Left cardiac atrium (tissue), 4 donors: ENCODE measurements at places on chromosomes 6 and 20.

DNA sequence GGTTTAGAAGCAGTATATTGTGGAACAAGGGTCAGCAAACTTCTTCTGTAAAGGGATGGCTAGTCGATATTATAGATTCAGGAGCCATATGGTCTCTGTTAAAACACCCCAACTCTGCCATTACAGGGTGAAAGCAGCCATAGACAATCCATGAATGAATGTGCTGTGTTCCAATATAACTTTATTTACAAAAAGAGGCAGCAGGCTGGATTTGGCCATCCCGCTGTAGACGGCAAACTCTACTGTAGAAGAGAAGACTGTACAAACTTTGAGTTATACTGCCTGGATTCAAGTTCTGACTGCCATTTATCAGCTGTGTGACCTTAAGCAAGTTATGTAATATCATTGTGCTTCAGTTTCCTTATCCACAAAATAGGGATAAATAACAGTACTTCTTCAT is 33.7 kb upstream of the SNX9 start:
- no peak for DNase-seq

DNA sequence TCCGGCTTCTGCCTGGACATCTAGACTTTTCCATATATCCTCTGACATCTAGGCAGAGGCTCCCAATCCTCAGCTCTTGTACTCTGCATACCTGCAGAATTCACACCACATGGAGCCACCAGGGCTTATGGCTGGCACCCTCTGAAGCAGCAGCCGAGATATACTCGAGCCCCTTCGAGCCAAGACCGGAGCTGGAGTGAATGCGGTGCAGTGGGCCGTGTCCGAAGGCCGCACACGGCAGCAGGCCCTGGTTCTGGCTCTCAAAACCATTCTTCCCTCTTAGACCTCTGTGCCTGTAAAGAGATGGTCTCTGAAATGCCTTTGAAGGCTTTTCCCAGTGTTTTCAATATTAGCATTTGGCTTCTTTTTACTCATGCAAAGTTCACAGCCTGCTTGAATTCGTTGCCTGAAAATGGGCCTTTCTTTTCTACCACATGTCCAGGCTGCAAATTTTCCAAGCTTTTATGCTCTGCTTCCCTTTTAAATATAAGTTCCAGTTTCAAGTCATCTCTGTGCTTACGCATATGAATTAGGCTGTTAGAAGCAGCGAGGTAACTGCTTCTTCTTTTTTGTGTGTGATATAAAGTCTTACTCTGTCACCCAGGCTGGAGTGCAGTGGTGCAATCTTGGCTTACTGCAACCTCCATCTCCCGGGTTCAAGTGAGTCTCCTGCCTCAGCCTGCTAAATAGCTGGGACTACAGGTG is 3.8 kb upstream of the SIRPB1 start:
- no peak for DNase-seq

DNA sequence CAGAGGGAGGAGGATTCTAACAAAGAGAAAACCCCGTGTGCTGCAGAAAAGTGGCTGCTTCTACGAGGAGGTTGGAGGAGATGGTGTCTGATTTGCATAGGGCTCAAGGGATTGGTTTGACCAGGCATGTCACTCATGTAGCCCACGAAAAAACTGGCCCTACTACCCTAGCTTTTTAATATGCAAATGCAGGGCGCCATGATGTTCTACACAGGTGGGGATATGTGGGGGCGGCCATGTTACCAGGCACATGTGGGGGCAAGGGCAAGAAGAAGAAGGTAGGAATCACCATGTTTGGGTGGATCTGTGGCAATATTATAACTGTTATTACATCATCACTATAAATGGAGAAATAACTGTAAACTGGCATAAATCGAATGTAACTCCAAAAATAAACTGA is 9.9 kb downstream of the KIAA1755 start:
- no peak for DNase-seq

DNA sequence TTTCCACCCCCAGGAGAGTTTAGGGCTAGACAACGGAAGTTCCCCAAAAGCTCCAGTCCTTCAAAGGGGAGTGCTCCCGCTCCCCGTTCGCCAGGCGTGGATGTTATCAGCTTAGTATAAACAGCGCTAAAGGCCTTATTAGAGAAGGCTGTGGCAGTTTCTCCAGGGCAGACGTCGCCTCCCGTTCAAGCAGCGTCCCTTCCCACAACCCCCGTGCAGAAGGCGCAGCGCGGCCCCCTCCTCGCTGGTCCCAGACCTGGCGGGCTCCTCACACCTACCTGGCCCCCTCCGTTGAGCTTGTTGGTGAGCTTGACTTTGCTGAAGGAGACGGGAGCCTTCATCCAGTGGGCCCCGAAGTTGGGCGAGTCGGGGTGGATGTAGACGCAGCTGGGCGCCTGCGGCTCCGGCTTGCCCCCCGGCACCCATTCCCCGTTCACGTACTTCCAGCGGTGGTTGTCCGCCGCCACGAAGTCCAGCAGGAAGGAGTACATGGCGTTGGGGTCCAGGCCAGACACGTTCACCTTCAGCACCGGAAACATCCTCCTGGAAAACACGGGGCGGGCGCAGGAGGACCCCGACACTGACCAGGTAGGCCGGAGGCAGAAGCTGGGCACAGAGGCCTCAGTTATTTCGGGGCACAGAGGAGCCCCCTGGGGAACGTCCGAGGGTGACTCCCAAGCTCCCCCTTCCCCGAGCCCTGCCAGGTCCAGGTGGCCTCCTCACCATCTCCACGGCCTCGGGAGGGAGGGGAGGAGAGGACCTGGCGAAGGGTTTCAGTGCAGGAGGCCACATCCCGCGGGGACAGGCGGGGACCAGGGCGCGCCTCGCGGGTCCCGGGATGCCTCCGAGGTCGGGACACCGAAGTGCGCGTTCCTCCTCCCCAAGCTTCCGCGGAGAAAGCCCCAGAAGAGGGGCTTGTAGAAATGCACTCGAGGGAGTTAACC is 1.1 kb downstream of the TBXT start:
- no peak for DNase-seq

DNA sequence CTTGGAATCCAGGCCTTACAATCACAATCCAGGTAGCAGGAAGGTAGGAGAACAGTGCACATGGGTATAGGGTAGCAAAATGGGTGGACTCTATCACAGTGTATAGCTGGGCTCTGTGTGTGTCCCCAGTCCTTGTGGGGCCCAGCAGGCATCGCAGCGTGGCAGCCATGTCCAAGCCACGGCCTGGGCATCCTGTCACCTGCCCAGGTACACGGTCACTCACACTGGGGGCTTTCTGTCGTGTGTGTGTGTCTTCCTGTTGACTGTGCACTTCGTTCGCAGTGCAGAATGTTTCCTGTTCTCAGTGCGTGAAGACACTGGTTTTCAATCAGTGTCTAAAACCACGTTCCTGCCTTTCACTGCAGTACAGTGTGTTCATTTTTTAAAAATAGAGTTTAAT is 523.2 kb upstream of the JARID2 start:
- no peak for DNase-seq

GRCh38 chr6:21610341-21610740 is 16.8 kb downstream of the SOX4 start:
- DNase-seq: no peak
